ENCODE measurements at places on chromosomes 1 and 21.
A peak's percentile ranks its signal among the peaks of the same experiment; 100 is the strongest.

- no peak for DNase-seq
Observed at GRCh38 chr1:43043695-43044094, 85.0 kb upstream of the SLC2A1 start.

DNA sequence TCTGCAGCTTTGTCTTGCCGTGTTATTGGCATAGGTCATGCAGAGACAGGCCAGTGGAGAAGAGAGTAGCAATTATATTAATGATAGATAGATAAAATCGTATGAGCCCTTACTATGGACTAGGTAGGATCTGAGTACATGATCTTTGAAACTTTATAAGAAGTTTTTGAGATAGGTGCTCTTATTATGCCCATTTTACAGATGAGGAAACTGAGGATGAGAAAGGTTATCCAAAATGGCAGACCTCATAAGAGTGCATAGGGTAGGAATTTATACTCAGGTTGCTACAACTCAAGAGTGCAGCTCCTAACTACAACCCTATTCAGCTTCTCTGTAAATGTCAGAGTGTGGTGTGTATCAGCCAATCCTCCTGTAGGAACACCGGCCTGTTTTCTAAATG is 89.6 kb downstream of the SLC35F3 start:
- no peak for DNase-seq

DNA sequence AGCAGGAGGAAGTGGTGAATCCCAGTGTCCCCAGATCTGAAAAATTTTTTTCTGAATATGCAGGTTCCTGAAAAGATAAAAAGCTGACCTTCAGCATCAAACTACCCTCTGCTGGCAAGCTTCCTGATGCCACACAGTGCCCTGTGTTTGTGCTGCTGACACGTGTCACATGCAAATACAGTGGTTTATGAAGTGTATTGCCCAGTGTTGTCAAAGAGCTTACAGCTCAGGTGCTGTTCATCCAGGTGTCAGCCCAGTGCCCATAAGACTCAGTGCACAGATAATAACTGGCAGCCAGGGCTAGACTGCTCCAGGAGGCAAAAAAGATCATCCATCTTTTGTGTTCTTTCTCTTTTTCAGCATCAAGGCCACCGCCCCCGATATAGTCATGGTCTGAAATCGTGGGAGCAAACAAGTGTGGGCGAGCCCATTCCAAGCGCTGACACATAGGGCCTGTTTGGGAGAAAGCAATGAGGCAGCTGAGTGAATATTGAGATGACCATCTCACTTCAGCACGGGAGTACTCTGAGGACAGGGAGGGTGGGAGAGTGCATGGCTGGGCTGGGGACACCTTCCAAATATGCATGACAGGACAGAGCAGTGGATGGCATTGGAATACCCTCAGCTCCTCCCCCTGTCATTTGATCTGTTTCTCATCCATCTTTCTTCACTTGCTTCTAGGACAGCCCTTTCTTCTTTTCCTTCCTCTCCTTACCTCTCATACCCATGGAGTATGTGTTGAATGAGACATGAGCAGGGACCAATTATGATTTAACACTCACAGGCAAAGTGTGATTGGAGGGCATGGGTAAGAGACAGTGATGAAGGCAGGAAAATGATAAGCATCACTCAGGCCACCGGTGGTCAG is 6.4 kb upstream of the KCNK1 start:
- no peak for DNase-seq

GRCh38 chr1:222167896-222168295 is 380.0 kb downstream of the HHIPL2 start:
- DNase-seq, result no peak

GRCh38 chr21:29477941-29478340 is 179.2 kb downstream of the BACH1 start:
- DNase-seq, result no peak

GRCh38 chr1:153545067-153546055 is at the start of gene S100A4:
S100A4 (minus strand) TSS chr1:153545806; CDS start chr1:153544794, 1,012 bp downstream.
- DNase-seq, result peak; percentile 97

- no peak for DNase-seq
Observed at GRCh38 chr21:26539566-26539965, 33.5 kb downstream of the CYYR1 start.

GRCh38 chr1:150718225-150718891 is 2.3 kb downstream of the HORMAD1 start:
- no peak for DNase-seq

- no peak for DNase-seq
Observed at GRCh38 chr21:37292941-37293340, 25.8 kb upstream of the VPS26C start.

DNA sequence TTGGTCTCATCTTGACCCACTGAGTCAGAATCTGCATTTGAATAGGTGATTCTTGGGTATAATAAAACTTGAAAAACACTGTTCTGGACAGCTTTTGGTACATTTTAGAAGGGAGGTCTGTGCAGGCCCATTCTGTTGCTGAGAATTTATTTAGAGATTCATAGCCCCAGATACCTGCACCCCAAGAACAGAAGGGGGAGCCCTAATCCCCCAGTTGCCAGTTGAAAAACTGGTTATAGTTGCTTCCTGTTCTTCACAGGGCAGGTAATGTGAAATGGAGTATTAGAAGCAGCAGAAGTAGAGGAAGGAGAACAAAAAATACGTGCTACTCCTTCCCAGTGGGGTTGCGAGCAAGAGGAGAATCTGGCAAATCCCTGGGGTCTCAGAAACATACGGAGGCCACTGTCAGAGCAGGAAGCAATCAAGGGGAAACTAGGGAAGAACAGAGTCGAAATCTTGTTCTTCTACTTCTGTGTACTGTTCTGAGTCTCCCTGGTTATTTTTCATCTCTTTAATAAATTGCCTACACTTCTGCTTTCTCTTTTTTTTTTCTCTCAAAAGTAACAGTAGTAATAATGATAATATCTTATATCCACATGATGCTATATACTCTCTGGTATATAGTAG is 4.6 kb upstream of the CLCA2 start:
- peak; percentile 53 for DNase-seq

DNA sequence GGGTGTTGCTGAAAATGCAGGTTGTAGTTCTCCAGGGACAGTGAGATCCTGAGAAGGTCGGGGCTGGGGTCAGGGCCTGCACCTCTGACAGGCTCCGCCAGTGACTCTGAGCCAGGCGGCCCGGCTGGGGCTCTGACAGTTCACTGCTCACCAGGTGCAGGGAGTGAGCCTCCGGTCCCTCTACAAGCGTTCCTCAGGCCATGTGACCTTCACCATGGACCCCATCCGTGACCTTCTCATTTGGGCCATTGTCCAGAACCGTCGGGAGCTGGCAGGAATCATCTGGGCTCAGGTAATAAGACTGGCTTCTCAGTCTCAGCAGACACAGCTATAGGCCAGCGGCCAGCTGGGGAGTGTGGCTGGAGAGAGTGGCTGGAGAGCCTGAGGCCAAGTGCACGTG is 41.8 kb downstream of the TRPM2 start:
- no peak for DNase-seq

DNA sequence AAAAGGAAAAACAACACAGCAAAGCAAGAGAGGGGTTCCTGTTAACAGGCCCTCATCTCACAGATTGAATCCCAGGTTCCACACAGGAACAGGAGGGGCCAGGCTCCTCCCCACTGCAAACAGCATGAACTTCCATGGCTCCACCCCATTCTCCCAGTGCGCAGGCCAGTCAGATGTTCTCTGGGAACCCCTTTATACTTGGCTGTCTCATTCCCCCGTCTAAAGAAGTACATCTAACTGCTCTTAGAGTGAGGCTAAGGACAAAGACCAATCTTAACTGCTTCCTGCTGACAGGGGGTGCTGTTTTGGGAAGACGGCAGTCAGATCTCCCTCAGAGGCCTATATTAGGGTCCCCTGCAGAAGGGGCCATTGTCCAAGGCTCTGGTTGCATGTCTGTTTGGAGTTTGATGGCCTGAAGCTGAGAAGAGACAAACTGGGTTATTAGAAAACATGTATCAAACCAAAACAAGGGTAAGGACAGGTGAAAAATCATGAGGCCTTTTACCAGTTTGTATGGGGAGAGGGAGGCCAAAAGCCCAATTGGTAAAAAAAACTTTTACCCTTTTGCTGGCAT is 10.5 kb upstream of the NASP start:
- no peak for DNase-seq

GRCh38 chr1:229758101-229759036 is 132.3 kb downstream of the URB2 start:
- no peak for DNase-seq

- no peak for DNase-seq
Observed at GRCh38 chr1:233815865-233816264, 88.6 kb upstream of the SLC35F3 start.

- peak; percentile 38 for DNase-seq
Observed at GRCh38 chr1:33195556-33195955, 13.7 kb upstream of the TRIM62 start.

DNA sequence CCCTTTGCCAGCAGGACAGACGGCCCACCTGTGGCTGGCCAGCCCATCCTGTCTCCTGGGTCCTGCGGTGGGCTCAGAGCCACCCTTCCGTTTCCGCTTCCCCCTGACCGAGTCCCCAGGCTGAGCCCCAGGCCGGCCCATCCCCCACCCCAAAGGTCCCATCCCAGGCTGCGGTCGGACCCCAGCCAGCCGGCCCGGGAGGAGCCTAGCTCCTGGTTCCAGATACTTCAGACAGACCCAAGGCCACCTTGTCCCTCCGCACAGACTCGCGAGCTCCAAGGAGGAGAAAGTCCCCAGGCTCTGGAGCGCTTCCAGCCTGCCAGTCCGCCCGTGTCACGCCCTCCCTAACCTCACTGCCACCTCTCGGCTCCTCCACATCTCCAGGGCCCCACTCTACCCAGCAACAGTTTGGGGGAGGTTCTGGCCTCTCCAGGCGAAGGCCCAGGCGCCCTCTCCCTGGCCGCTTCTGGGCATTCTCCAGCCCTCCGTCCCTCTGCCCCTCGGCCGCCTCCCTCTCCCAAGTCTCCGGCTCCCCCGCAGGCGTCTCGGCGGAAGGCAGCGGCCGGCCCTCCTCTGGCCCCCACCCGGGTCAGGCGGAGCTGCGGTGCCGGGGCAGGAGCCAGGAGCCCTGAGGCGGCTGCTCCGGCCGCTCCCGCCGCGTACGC is 835 bp downstream of the LRRN2 start:
- peak; percentile 12 for DNase-seq

GRCh38 chr21:15754640-15755039 is 24.9 kb downstream of the USP25 start:
- DNase-seq, result no peak

DNA sequence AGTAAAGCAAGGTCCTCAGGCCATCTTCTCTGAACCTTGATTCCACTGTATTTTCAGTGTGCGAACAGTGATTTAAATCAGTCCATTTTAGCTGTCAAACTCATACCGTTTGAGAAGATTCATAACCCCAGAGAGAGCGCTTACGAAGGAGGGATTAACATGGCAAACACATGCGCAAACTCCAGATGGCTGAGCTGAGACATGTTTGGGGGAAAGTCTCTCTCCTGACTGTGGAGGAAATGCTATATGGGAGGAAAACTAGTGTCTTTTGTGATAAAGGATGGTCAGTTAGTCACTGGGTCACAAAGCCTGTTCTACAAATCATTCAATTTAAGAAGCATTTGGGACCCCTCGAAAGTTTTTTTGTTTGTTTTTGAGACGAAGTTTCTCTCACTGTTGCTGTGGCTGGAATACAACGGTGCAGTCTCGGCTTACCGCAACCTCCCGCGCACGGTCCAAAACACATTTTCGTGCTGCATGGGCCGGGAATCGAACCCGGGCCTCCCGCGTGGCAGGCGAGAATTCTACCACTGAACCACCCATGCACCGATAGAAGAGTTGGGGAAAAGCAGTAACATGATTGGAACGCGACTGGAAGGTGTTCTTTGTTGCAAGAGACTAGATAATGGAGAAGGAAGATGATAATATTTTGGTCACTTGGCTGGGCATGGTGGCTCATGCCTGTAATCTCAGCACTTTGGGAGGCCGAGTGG is 58.4 kb upstream of the CXADR start:
- peak; percentile 75 for DNase-seq

GRCh38 chr1:161728376-161729226 is 7.3 kb downstream of the FCRLB start:
- DNase-seq, result no peak

DNA sequence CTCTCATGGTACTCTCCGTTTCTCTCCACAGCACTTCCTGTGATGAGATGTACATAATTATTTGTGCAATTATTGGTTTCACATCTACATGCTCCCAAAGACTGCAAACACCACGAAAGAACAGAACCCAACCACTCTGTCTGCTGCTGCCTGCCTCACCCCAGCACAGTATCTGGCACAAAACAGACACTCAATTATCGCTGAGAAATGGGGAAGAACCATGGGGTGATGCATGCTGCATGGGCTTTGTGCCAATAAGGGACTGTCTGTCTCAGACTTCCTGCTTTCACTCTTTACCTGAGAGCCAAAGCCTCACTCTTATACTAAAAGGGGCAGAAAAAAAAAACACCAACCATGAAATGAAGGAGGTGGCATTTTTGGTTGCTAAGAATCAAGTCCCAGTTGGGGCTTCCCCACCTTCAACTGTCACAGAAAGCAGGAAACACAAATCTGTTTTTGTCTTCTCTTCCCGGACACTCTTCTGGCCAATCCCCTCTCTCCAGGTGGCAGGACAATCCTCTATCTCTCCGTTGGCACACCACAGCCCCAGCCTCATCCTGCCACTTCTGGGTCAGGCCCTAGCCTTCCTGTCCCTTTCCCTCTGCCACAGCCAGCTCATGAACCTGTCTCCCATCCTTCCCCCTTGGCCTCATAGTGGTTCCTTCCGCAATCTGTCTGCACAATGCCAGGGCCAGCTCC is 82.0 kb downstream of the TGFBR3 start:
- peak; percentile 80 for DNase-seq

- DNase-seq, result no peak
Observed at GRCh38 chr1:10739589-10739988, 56.9 kb downstream of the CASZ1 start.

DNA sequence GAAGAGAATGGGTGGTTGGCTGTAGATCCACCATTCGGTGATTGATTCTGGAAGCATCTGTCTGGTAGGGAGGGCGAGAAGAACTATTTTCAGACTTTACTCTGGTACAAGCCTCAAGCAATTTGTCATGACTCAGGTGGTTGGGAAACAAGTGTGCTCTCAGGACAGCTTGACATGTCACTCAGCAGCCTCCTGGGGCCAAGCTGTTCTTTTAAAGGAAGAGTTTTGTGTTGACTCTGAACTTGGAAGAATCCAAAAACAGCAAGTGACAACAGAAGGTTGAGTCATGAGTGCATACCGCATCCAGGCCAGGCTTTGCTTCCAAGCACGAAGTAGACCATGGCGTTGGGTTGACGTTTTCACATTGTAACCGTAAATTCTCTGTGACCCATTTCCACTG is 65.9 kb downstream of the CLIC6 start:
- DNase-seq, result no peak

- no peak for DNase-seq
Observed at GRCh38 chr1:992362-992761, 7.5 kb downstream of the HES4 start.

GRCh38 chr1:162926906-162927305 is 65.9 kb upstream of the CCDC190 start:
- DNase-seq, result no peak

- DNase-seq, result no peak
Observed at GRCh38 chr1:156347331-156347730, 9.0 kb downstream of the TSACC start.

- DNase-seq, result no peak
Observed at GRCh38 chr1:47241114-47242113, 9.4 kb upstream of the TAL1 start.

GRCh38 chr1:54567961-54568360 is 19.9 kb downstream of the ACOT11 start:
- DNase-seq, result no peak

All from activated CD4-positive, alpha-beta T cell treated with anti-CD3 and anti-CD28 coated beads for 48 hours (primary cell).